ENCODE measurements at places on chromosomes 4 and X.

DNA sequence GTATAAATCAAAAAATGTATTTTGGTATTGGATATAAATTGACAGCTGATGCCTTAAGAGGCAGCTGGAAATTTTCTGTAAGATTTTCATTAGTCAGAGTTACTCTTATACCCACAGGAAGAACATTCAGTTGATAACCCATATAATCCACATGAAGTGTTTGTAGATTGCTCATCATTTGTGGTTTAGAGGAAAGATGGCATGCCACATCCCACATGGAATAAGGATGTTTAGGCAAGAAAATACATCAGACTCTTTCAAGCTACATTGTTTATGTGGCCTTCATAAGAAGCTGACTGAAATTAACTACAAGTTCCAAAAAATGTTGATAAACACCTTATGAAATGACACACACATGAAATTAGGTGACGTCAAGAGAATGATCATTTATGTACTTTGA is 56.6 kb downstream of the AREG start:
- peak; percentile 11 for DNase-seq

DNA sequence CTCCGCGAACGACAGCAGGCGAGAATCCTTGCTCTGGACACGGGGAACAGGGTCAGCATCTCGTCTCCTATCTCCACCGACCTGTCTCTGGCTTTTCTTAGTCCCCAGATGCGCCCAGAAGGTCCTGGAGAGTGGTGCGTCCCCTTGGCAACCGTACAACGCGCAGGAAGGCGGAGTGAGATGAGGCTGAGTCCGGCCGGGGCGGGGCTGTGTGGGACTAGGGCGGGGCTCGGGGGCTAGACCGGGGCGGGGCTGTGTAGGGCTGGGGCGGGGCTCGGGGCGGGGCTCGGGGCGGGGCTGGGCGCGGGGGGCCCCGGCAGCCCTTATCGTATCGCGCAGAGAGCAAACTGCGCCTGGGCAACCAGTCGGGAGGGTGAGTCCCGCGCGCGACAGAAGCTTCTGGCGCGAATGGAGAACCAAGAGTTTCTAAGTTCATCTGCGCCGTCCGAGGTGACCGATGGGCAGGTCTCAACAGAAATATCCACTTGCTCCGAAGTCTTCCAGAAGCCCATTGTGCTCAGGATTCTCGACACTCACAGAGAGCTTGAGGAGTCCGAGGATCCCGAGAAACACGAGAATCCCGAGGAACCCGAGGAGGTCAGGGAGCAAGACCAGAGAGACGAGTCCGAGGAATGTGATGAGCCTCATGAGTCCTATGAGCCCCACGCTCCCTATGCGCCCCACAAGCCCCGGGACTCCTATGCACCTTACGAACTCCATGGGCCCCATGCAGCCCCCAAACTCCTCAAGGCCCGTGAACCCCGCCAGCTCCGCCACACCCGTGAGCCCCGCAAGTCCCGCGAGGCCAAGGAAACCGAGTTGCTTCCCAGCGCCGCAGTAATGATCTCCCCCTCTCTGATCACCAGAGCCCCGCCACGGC is 24.9 kb downstream of the ARL9 start:
- DNase-seq: peak; percentile 72

- no peak for DNase-seq
Measured at GRCh38 chr4:25330905-25331808, 18.6 kb downstream of the ZCCHC4 start.

- DNase-seq: no peak
Measured at GRCh38 chr4:99654361-99654761, 3.3 kb downstream of the C4orf54 start.

GRCh38 chr4:73869130-73870055 is at the start of gene CXCL1:
TSS of gene CXCL1 (plus strand) at chr4:73869393. CDS start at chr4:73869471, 78 bp downstream.
- DNase-seq: peak; percentile 52

DNA sequence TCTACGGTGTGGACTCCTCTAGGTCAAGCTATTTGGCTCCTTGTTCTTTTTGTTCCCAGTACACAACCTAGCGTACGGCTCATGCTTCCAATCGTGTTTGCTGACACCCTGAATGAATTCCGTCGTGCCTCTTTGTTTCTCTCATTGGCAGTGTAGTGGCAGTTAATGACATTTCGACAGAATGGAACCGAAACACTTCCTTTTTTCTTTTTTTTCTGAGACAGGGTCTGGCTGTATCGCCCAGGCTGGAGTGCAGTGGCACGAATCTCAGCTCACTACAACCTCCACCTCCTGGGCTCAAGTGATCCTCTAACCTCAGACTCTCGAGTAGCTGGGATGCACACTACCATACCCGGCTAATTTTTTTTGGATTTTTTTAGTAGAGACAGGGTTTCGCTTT is 113.3 kb upstream of the ATP6AP2 start:
- DNase-seq: no peak

GRCh38 chrX:67543818-67544217 is at the start of gene AR:
TSS of gene AR (plus strand) at chrX:67544021. CDS start at chrX:67545147, 1,126 bp downstream.
- DNase-seq: peak; percentile 72

- no peak for DNase-seq
Measured at GRCh38 chr4:113524096-113524495, 237.4 kb downstream of the CAMK2D start.

DNA sequence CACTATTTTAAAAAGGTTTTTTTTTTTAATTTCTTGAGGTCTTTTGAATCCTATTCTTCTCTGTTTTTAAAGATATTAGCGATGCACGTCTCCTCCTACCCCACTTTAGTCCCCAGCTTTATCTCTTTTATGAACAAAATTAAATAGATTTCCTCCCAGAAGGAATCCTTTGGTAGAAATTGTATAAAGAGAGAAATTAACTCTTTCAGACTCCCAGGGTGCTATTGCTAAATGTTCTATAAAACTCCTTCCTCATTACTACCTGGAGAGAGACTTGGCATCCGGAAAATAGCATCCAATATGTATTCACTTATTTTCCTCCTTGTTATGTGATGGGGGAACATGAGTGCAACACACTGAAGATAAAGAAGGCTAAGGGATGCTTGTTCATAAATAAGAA is 16.5 kb upstream of the PACRGL start:
- no peak for DNase-seq

Measured in endothelial cell of umbilical vein (primary cell).